Activated naive CD8-positive, alpha-beta T cell treated with anti-CD3 and anti-CD28 coated beads for 36 hours (primary cell): ENCODE measurements at places on chromosomes 1 and 21.

GRCh38 chr1:23527366-23527765, 3.7 kb downstream of the E2F2 start:
- no peak for DNase-seq

GRCh38 chr1:175646439-175647209, 96.8 kb downstream of the TNR start:
- no peak for DNase-seq

DNA sequence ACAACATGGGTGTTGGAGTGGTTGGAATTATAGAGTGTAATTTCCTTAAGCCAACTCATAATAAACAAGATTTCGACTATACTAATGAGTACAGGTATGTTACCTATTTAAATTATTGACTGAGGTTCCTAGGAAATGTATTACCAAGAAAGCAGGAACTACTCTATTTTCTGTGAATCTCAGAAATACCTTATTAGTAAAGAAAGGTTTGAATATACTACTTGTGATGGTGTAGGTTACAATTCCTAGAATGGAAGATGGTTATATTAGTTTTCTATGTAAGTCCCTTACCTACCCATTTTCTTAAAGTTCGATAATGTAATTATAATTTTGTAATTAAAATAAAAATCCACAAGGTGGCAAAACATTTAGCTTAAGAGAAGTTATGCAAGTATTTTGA, 29.3 kb downstream of the MORC3 start:
- no peak for DNase-seq

GRCh38 chr1:70415882-70416281, 4.8 kb downstream of the CTH start:
- no peak for DNase-seq

DNA sequence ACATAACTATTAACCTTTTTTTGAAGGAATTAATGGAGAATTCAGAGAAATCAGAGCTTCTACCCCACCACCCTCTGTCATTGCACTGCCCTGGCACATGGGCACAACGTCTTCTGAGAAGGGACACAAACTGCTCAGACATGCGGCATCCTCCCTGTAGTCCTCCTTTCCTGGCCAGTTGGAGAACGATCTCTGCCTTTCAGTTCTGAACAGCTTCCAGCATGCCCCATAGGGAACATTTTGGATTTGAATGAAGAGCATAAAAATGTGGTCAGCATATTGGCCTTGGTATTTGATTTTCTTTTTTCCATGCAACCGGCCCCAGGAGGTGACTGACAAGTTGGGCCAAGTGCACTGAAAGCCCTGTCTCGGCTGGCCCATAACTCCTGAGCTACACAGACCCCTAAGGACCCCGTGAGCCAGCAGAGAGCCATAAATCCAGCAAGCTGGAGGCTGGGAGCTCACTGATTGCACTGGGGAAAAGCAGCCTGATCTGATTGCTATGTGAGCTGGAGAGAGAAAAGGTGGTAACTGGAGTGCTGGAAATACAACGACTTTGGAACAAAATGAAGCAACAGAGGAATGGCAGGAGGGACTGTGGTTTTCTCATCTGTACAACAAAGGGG, 10.9 kb upstream of the BLACAT1 start:
- DNase-seq = no peak

DNA sequence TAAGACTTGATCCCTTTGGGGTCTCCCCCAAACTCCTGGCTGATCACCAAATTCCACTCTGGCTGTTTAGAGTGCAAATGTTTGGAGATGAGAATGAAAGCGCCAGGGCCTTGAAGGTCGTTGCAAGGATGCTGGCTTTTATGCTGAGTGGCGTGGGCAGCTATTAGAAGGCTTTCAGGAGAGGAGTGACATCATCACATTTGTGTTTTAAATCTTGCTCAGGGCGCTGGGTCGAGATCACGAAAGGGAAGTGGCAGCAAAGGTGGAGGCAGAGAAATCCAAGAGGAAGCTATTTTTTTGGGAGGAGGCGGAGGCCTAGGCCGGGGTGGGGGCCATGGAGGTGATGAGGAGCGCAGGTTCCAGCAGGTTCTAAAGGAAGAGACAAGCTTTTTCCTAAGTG, 49.3 kb downstream of the PDE9A start:
- no peak for DNase-seq

- DNase-seq = no peak
Observed at GRCh38 chr1:227769047-227769935, 34.1 kb downstream of the SNAP47 start.

DNA sequence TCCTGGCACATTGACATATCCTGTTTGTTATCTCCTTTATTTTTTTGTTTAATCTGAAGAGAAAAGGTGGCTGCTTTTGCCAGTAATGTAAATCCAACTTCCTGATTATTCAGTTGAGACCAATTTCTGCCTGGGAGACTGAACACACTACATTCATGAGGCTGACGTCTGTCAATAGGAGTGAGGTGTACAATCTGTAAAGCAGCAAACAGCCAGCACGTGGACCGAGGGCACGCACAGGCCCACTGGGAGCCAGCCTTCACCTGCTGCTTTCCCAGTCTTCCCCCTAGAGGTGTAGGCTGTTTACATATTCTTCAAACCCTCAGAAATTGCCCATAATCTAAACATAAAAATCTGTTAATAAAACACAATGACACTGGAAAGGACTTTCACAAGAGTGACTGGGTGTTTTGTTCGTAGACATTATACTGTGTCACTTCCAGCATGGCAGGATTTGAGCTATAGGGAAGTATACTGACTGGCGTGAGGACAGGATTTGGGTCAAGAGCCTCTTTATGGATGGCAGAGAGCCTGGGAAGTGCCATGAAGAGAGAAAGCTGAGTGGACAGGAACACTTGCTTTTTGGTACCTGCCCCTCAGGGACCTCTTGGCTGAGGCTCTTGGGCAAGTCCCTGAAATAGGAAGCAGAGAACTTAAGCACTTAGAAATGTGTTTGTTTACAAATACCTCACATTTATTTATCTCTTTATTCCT, 552.9 kb upstream of the CAMK1G start:
- no peak for DNase-seq

DNA sequence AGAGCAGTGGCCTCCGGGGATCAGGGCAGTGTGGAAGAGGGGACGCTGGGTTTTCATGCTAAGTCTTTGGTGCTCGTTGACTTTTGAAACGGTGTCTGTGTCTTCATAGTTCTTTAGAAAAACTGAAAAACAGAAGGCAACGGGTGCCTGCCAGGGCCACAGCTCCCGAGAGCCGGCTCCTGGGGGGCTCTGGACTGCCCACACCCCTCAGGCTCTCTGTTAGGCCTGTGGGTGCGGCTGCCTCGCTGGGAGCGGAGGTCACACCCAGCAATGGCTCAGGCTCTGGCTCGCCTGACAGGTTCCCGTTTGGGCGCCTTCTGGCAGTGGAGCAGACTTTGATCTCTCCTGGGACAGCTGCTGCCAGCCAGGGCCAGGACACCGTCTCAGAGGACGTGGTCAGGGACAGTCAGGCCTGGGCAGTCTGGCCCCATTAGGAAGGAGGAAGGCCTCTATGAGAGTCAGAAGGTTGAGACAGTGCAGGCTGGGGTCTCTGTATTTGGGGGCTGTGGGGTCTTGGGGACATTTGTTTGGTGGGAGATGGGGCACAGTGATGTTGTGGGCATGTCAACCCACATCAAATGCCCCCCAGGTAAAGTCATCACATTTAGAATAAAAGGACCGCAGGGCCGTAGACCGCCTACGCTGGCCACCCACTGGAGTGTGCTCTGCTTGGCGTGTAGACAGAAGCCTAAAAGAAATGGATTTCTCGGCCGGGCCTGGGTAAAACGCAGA, 5.6 kb downstream of the ARHGEF16 start:
- no peak for DNase-seq
